ENCODE measurements at places on chromosomes 16 and 17. TPM values are rescaled to one million over a fixed set of nuclear protein-coding genes. Genes with fewer than 3 reads are reported as not detected.
A peak's percentile ranks its signal among the peaks of the same experiment; 100 is the strongest.

DNA sequence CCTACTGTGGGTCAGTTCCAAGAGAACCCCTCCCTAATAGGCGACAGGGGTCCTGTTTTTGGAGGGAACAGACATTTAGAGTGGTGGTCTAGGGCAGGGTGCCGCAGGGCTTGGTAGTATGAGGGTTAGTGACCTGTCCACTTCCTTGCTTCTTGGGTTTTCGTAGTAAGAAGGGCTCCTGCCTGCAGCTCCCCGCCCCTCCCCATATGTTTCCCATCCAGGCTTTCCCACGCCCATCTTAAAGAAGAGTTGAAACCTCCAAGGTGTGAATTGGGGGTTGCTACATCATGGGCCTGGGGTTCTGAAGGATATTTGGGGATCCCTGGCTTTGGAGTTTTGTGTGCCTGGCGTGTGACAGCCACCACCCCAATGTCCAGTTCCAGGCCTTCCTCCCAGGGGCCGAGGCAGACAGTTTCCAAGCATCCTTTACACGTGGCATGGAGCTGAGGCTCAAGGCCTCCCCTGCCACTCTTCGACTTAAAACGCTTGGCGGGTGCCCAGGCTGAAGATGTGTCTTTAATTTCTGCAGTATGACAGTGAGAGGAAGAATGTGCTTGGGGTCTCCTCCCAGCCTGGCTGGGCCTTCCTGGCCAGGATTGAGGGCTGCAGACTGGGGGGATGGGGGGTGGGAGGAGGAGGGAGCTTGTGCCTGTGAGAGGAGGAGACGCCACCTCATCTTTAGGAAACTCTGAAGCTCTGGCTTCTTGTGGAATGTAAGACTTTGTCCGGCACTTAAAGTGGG, 2.3 kb upstream of the COL1A1 start:
- no peak overlapping the region for H3K27ac ChIP-seq
- no peaks in the 10 kb centered on the region for H3K36me3 ChIP-seq

Gene CCL17
- 1.3 TPM for total RNA-seq

Gene GAS2L2
- total RNA-seq, result not detected

GRCh38 chr16:74607962-74608356, 1.0 kb upstream of the GLG1 start:
- H3K27me3 ChIP-seq, result no peaks in the 10 kb centered on the region
- H3K36me3 ChIP-seq, result peaks cover 13% of the 10 kb centered on the region
- H3K4me1 ChIP-seq, result peaks cover 55% of the 10 kb centered on the region
- H3K27ac ChIP-seq, result no peak overlapping the region
- DNase-seq, result no peak

Gene TNRC6C
- 19.6 TPM for total RNA-seq

GRCh38 chr17:8953156-8953885, 12.2 kb downstream of the PIK3R5 start:
- H3K4me1 ChIP-seq, result peaks cover 94% of the 10 kb centered on the region
- DNase-seq, result no peak
- no peak overlapping the region for H3K27ac ChIP-seq

- peak overlapping the region; percentile 26 for H3K4me3 ChIP-seq
- H3K27ac ChIP-seq, result no peak overlapping the region
- H3K27me3 ChIP-seq, result no peaks in the 10 kb centered on the region
- H3K36me3 ChIP-seq, result peaks cover 4% of the 10 kb centered on the region
These were observed 2.9 kb downstream of the SLC16A3 start for GRCh38 chr17:82231562-82232321.

Gene HSPB9
- total RNA-seq, result not detected

DNA sequence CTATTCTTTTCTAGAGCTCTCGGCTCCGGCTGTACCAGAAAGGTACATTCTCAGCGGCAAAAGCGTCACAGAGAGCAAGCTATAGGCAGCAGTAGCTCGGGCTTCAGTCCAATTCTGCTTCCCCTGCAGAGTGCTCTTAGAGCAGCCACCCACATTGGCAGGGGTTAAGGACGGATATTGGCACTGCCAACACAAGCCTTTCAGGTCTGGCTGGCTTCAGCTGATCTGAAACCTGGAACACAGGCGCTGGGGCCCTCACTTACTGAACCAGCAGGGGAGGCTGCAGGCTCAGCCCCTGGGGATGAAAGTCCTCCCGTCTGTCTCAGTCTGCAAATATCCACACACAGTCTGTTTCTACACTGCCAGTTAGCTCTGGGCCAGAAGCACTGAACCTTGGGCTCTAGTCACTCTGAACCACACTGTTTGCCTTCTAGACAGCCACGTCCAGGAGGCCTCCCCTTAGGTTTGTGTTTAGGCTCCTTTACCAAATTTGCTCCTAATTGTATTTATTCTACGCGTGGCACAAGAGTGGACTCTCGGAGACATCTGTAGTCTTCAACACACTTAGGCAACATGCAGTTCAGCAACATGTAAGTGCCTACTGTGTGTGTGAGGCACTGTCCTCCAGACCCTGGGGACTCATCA, 40.1 kb downstream of the HIC1 start:
- no peak overlapping the region for H3K4me3 ChIP-seq
- H3K27ac ChIP-seq, result no peak overlapping the region
- no peaks in the 10 kb centered on the region for H3K27me3 ChIP-seq
- no peak for DNase-seq
- H3K36me3 ChIP-seq, result peaks cover 9% of the 10 kb centered on the region
- H3K4me1 ChIP-seq, result peaks cover 41% of the 10 kb centered on the region

DNA sequence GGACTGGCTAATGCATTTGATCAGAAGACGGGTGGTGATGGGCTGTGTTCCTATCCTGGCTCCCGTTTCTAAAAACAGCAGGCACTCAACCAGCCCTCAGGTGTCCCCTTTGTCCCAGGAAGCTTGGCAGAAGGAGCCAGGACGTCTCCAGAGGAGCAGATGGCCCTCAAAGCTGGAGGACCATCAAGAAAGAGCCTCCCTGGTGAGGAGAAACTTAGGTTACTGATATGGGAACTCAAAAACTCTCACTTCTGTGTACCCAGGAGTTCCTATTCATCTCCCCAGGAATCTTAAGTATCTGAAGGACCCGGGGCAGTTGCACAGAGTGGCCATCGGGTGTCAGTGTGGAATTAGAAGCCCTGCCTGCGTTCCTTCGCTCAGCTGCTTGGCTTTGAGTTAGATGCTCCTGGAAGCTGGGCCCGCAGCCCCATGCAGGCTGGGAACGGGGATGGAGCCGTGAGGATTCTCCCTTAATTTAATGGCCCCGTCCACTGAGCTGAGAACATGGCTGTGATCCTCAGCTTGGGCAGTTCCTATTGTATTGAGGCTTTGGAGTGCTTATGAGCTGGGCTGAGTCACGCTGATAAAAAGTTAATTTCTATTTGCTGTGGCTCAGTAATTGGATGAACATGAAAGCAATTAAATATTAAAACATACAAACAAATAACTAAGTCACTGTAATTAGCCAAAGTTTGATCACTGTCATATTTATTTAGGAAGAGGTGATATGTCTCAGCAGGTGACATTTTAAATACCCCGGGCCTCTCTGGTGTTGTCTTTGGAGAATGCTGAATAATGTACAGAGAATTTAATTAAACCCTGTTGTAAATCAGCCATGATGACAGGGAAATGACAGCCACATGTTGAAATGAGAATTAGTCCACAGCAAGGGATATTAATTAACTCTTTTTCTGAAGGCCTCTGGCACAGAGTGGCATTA, 402.1 kb downstream of the SEC14L1 start:
- H3K36me3 ChIP-seq, result no peaks in the 10 kb centered on the region
- no peak overlapping the region for H3K4me3 ChIP-seq
- H3K27ac ChIP-seq, result no peak overlapping the region

Gene NEUROD2
- not detected for total RNA-seq

Gene PPY
- not detected for total RNA-seq

Gene BICDL2
- total RNA-seq, result 0.20 TPM

- H3K27me3 ChIP-seq, result no peaks in the 10 kb centered on the region
- peaks cover 24% of the 10 kb centered on the region for H3K36me3 ChIP-seq
- DNase-seq, result no peak
- H3K27ac ChIP-seq, result peak overlapping the region; percentile 68
- peaks cover 50% of the 10 kb centered on the region for H3K4me1 ChIP-seq
These were observed 7.5 kb downstream of the N4BP1 start for GRCh38 chr16:48602356-48603014.

Gene NECAB2
- not detected for total RNA-seq

DNA sequence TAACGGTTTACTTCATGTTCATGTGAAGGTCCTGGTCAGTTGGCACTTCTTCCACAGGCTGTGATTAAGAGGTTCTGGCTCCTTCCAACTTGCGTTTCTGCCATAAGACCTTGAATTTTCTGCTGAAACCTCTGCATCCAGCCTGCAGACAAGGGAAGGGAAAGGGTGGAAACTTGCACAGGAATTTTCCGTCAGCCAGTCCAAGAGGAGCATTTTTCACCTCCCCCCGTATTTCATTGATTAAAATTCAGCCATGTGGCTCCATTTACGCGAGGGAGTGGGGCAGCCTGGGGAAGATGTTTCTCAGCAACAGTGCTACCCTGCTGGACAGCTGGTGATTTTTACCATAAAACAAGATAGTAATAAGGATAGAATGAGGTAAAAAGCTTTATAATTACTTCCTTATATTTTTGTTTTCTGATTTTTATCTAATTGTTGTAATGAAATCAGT, 101.5 kb upstream of the SMIM36 start:
- no peak overlapping the region for H3K27ac ChIP-seq
- no peak for DNase-seq

DNA sequence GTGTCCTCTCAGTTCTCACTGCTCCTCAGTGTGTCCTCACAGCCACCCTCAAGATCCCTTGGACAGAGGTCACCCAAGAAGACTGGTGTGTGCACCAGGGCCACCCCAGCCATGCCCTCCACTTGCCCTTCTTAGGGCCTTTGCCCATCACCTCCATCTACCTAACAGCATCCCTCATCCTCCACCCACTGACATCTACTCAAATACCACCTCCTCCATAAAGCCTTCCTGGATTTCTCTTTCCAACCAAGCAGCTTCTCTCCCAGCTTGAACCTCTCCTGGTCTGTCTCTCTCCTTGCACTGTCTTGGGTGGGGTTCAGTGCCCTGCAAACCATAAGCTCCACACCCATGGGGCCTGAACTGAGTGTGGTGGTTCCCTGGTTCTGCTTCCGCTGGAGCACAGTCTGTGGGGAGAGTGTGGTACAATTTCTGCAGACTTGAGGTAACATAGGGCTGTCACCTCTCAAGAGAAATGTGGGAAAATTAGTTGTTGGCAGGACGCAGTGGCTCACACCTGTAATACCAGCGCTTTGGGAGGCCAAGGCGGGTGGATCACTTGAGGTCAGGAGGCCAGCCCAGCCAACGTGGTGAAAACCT, 14.4 kb downstream of the KATNB1 start:
- H3K4me3 ChIP-seq, result no peak overlapping the region
- no peaks in the 10 kb centered on the region for H3K27me3 ChIP-seq
- no peak for DNase-seq
- H3K36me3 ChIP-seq, result no peaks in the 10 kb centered on the region
- H3K4me1 ChIP-seq, result no peaks in the 10 kb centered on the region
- H3K27ac ChIP-seq, result no peak overlapping the region

DNA sequence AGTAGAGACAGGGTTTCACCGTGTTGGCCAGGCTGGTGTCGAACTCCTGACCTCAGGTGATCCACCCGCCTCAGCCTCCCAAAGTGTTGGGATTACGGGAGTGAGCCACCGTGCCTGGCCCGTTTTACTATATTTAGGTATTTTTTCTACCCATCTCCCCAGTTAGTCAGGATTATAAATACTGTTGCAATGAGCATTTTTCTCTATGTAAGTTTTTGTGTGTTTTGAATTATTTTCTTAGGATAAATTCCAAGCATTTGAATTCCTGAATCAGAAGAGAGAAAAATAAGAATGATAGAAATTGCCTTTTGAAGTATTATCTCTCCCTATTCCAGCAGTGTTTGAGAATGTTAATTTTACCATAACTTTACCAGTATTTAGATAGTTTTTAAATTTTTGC, 36.6 kb downstream of the KIAA0513 start:
- H3K4me3 ChIP-seq, result no peak overlapping the region
- peaks cover 3% of the 10 kb centered on the region for H3K36me3 ChIP-seq
- no peaks in the 10 kb centered on the region for H3K27me3 ChIP-seq
- no peak for DNase-seq
- H3K4me1 ChIP-seq, result no peaks in the 10 kb centered on the region

DNA sequence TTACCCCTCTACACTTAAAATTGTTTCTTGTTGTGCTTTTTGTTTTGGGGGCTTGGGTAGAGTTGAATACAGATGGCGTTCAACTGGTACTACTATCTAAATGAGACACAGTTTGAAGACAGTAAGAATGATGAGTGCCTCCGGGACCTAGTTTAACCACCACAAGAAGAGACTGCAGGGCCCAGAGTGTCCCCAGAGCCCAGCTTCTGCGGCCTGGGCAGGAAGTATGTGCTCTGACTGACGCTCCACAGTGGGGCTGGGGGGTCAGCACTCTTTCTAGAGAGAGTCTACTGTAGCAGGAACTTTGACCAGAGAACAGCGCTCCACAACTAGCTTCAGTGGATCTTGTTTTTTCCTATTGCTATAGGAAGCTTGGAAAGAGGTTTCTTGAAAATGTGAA, 174.0 kb downstream of the VPS53 start:
- peaks cover 19% of the 10 kb centered on the region for H3K4me1 ChIP-seq
- no peaks in the 10 kb centered on the region for H3K27me3 ChIP-seq
- H3K27ac ChIP-seq, result no peak overlapping the region
- DNase-seq, result no peak

Gene DNAH9
- not detected for total RNA-seq

Gene NRN1L
- total RNA-seq, result 0.76 TPM

DNA sequence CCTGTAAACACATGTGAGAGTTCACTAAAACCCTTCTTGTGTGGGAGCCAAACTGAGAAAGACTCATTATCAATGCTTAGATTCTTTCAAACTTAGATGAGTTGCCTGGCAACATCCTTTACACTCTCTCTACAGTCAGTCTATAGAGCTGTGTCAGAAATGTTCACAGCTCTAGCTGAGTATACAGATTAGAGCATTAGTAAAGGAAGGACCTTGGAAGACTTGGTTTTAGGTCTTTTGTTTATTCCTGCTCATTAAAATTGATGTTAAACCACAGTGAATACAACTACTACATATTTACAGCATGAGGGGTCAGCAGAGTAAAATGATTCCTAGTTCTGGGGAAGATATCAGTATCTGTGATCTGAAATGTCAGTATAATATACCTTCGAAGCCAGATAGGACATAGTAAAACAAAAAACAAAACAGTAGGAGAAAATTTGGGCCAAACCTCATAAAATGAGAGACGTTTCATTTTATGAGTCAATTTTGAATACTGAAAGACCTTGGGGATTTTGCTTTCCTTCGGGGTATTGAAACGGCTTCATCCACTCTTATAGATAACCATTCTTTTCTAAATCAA, 186.0 kb downstream of the TANC2 start:
- no peaks in the 10 kb centered on the region for H3K4me1 ChIP-seq
- no peak for DNase-seq
- no peaks in the 10 kb centered on the region for H3K36me3 ChIP-seq
- no peak overlapping the region for H3K27ac ChIP-seq
- no peaks in the 10 kb centered on the region for H3K27me3 ChIP-seq

- H3K36me3 ChIP-seq, result peaks cover 49% of the 10 kb centered on the region
- no peaks in the 10 kb centered on the region for H3K27me3 ChIP-seq
- H3K4me3 ChIP-seq, result no peak overlapping the region
- no peak for DNase-seq
These were observed 89.8 kb upstream of the ZNF750 start for GRCh38 chr17:82929676-82930042.

Measured in activated T-helper 1 cell treated with anti-CD3 and anti-CD28 coated beads, Interleukin-12 subunit alpha, Interleukin-12 subunit beta, Interleukin-2, Interleukin-4 antibody, amounts not matched to agents 30 ng/mL and 10 ng/mL and 1 ng/mL, durations not matched to agents 14 hours and 24 hours and 36 hours (primary cell).